Naive thymus-derived CD4-positive, alpha-beta T cell (primary cell): ENCODE measurements at places on chromosomes 1 and 21. TPM values are rescaled to one million over a fixed set of nuclear protein-coding genes. Genes with fewer than 3 reads are reported as not detected.

- no peaks in the 10 kb centered on the region for H3K27me3 ChIP-seq
- peaks cover 10% of the 10 kb centered on the region for H3K4me1 ChIP-seq
- H3K4me3 ChIP-seq: no peak overlapping the region
- H3K27ac ChIP-seq: no peak overlapping the region
Observed at GRCh38 chr1:6491966-6492365, 499 bp upstream of the PLEKHG5 start.

- H3K27me3 ChIP-seq: no peaks in the 10 kb centered on the region
- H3K4me1 ChIP-seq: no peaks in the 10 kb centered on the region
- no peak overlapping the region for H3K4me3 ChIP-seq
- no peak for DNase-seq
- H3K36me3 ChIP-seq: no peaks in the 10 kb centered on the region
Observed at GRCh38 chr1:28865997-28866650, 48.2 kb upstream of the EPB41 start.

DNA sequence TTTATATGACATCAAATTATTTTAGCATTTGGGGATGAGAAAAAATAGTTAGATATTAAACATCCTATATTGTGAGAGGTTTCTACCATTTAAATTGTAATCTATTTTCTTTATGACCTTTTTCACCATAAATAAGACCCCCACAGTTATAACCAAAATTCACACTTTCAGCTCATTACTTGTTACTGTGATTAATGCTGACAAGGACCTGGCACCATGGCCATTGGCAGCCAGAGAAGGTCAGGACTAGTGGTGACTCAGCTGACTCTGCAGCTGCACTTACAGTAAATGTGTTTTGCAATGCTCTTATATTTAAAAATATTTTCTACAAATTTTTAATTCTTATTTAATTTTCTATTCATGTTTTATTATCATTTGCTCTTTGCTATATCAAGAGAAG lies 133.3 kb upstream of the C1orf105 start:
- H3K4me1 ChIP-seq: no peaks in the 10 kb centered on the region
- H3K4me3 ChIP-seq: no peak overlapping the region
- H3K27ac ChIP-seq: no peak overlapping the region
- H3K36me3 ChIP-seq: no peaks in the 10 kb centered on the region
- no peak for DNase-seq
- H3K27me3 ChIP-seq: no peaks in the 10 kb centered on the region

DNA sequence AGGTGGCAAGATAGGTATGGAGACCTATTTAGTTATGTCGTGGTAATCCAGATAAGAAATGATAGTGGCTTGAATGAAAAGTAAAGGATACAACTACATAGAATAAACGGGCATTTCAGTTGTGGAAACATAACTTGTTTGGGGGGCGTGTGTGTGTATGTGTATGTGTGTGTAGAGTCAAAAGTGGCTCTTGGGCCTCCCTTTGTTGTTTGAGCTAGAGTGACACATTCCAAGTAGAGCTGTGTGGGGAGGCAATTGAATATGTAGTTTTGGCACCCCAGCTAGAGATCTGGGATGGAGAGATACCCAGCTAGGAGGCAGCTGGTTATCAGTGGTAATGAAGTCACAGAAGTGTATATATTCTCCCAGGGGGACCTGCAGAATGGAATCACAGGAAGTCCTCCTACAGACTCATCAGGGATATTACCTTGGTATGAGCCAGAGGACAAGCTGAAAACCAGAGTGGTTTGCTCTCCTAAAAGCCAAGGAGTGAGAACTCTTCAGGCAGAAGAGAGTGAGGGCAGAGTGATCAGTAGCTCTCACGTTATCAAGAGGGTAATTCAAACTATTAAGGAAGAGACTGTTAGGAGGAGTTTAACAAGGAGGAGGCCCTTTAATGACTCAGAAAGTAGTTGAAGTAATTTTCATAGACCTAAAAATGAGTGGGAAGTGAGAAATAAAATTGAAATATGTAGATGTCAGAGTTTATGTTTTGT lies 5.1 kb downstream of the CR1L start:
- no peaks in the 10 kb centered on the region for H3K36me3 ChIP-seq
- no peak overlapping the region for H3K27ac ChIP-seq
- DNase-seq: no peak
- H3K4me3 ChIP-seq: no peak overlapping the region
- H3K4me1 ChIP-seq: no peaks in the 10 kb centered on the region
- no peaks in the 10 kb centered on the region for H3K27me3 ChIP-seq

DNA sequence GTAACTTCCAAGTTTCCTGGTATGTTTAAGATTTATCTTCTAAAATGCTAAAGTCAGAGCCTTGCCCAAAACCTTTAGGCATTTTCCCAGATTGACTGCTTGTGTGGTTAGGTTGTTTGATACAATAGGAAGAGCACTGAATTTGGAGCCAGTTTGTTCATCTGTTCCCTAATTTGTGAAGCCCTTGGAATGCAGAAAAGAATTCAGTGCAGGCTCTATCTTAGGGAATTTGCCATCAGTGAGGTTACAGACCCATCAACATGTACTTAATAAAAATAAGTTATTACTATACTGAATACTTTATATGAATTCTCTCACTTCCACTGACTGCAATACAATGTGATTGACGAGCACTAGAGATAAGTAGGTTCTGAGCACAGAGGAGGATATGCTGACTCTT lies 120.2 kb downstream of the PIK3R3 start:
- no peaks in the 10 kb centered on the region for H3K36me3 ChIP-seq
- H3K4me3 ChIP-seq: no peak overlapping the region
- no peaks in the 10 kb centered on the region for H3K4me1 ChIP-seq
- no peak for DNase-seq
- no peaks in the 10 kb centered on the region for H3K27me3 ChIP-seq
- no peak overlapping the region for H3K27ac ChIP-seq

VSIG8 gene
- not detected for total RNA-seq
